ENCODE measurements at places on chromosomes 1 and 21.

GRCh38 chr1:11129649-11130390, 30.2 kb upstream of the EXOSC10 start:
- no peak for DNase-seq

- DNase-seq: no peak
These were observed 1.0 kb downstream of the ANGEL2 start for GRCh38 chr1:213014642-213015041.

GRCh38 chr1:228100822-228101613, 2.1 kb downstream of the C1orf35 start:
- DNase-seq: no peak

DNA sequence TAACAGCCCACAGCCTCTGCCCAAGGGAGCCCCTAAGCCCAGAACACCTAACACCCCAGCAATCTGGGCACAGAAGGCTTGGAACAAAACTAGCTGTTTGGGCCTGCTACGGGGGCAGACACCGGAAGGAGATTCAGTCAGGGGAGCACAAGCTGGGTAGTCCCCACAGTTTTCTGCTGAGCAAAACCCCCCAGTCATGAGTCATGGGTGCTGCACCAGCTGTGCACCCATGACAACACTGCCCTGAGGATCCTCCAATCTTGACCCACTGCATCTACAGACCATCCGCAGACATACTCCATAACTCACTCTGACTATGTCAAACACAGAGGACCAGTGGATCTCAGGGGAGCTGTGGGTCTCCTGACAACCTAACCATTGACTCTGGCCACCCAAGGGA, 105.1 kb downstream of the LRIG2 start:
- DNase-seq: no peak

GRCh38 chr1:41492341-41492848, 7.9 kb upstream of the EDN2 start:
- peak; percentile 20 for DNase-seq

DNA sequence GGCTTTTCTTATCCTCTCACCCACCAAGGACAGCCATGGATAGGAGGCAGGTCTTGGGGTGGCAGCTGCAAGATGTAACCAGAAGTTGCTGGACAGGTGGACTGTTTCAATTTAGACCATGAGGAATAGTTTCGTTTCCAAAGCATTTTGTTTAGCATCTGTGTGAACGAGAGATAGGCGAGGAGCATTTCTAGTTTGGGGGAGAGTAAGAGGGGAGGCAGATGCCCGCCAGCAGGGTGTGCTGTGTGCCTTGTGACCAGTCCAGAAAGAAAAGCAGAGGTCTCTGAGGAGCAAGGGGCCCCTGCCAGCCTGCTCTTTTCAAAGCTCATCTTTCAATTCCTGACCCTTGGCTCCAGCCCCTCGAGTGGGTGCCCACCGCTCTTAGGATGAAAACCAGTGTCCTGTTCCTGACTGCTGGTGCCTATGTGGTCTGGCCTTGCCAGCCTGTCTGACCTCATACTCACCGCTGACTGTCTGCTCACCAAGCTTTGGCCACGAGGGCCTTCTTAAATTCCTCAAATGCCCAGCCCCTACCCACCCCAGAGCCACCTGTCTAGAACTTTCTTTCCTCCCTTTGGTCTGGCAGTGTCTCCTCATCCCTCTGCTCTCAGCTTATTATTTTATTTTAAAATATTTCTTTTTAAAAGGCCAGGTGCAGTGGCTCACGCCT, 8.5 kb downstream of the SERINC2 start:
- DNase-seq: peak; percentile 42

GRCh38 chr1:157485793-157486192, 66.5 kb downstream of the FCRL5 start:
- no peak for DNase-seq

GRCh38 chr1:121458291-121459048, 273.7 kb downstream of the SRGAP2C start:
- DNase-seq: no peak

DNA sequence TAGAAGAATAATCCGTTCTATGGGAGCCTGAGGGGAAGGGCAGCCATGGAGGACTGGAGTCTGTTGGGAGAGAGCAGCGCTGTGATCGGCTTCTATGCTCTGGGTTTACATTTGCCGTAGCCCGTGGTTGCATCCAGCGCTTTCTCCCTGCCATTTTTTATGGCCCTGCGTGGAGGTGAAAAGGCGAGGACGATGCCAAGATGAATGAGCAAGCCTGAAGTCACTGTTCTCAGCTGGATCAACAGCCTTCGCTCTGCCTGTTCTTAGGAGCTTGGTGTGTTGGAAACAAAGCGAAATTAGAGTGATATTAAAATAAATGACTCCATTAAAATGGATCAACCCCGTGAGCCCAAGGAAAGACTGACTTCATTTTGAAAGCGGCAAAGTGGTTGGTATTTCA, 120.2 kb downstream of the KCNJ6 start:
- no peak for DNase-seq

- DNase-seq: no peak
These were observed 40.6 kb upstream of the DUSP10 start for GRCh38 chr1:221782477-221782876.

- no peak for DNase-seq
These were observed 32.5 kb downstream of the THAP3 start for GRCh38 chr1:6657138-6657537.

DNA sequence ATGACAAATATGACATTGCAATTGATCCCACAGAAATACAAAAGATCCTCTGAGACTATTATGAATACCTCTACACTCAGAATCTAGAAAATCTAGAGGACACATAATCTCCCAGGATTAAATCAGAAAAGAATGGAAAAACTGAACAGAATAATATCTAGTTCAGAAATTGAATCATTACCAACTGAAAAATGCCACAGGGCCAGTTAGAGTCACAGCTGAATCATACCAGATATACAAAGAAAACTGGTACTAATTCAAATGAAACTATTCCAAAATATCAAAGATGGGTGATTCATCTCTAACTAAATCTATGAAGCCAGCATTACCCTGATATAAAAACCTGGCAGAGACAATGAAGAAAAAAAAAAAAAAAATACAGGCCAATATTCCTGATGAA, 149.3 kb downstream of the BRINP3 start:
- no peak for DNase-seq

DNA sequence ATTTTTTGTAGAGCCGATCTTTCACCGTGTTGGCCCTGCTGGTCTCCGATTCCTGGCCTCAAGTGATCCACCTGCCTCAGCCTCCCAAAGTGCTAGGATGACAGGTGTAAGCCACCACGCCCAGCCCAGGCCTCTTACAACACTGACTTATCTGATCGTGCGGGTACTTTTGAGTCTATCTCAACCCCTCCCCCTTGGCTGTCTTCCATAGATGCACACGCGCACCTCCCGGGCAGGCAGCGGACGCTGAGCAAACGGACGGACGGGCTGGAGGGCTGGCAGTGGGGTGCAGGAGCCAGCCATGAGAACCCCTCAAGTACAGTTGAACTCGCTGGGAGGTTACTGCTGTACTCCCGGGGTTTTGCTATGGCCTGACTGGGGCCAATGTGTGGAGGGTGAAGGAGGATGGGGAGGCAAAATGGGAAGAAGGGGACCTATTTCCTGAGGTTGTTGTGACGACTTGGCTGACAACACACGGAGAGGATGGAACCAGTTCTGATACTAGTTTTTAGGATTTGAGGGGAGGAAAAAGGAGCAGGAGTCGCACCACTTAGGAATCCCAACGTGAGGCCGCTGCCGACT, 959 bp downstream of the CD58 start:
- DNase-seq: peak; percentile 31

GRCh38 chr1:101037316-101037715, 11.7 kb upstream of the DPH5 start:
- DNase-seq: no peak

DNA sequence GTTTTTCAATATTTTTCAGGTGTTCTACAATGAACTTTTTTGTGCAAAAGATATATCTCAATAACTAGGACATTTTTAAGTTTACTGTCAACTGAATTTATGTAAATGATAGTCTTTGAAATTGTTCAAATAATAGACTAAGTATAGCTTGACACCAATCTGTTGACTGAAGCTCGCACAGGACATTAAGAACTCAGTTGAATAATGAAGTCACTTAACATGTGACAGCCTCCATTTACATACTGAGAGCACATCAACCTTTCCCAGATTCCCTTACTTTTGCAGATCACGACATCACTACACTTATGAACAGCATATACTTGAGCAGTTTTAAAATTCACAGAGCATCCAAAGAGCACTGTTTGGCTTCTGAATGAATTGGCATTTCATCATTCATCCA, 268.2 kb downstream of the LRRC7 start:
- DNase-seq: no peak

- DNase-seq: no peak
These were observed 12.0 kb upstream of the S100A2 start for GRCh38 chr1:153577624-153578051.

- no peak for DNase-seq
These were observed 91.7 kb downstream of the DTL start for GRCh38 chr1:212127221-212127620.

DNA sequence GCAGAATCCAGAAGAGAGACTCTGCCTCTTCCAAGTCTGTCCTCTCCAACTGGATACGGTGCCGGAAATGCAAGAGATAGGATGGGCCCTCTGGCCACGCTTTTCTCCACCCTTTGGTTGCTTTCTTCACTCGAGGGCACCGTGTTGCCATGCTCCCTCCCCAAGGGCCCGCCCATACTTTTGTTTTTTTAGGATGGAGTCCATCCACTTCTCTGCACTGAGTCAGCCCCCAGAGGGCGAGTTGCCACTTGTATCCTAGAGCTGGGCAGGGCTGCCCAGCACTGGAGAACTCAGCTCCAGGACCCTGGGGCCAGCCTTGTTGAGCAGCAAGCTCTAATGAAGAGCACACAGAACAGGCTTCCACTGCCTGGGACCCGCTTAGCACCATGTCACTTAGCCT, 25.5 kb downstream of the IFNGR2 start:
- no peak for DNase-seq

GRCh38 chr1:30942326-30942963, 33.9 kb upstream of the SDC3 start:
- no peak for DNase-seq

DNA sequence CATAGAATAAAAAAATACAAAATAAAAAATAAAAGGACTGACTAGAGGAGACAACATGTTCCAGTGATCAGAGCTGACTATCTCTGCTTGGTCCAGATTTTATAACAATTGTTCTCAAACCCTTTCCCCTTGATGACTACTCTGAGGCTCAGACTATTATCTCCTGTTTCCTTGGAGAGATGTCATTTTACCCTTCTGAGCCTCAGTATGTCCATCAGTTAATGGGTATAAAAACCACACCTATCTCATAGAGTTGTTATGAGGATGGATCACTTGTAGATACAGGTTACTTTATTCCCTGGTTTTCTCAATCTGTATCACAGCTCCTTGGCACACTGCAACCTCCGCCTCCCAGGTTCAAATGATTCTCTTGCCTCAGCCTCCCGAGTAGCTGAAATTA, 7.0 kb downstream of the NKAIN1 start:
- DNase-seq: no peak

GRCh38 chr21:33238565-33239255, 9.0 kb downstream of the IFNAR2 start:
- DNase-seq: no peak

DNA sequence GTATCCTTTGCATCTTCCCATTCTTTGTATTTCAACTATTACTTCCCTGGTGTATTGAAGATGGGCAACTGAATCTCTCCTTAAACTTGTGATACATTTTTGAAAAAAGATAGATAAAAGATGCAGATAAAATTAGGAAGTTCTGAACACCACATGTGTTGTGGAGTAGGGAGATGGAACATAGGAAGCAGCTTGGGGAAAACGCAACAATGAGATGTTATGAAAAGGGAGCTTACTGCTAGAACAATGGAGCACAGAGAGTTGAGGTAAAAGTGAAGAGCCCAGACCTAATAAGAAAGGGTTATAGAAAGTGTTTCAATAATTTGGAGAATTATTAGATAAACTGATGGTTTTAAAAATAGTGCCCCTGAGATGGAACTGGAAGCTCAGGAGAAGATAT, 20.9 kb downstream of the GNAI3 start:
- DNase-seq: no peak

DNA sequence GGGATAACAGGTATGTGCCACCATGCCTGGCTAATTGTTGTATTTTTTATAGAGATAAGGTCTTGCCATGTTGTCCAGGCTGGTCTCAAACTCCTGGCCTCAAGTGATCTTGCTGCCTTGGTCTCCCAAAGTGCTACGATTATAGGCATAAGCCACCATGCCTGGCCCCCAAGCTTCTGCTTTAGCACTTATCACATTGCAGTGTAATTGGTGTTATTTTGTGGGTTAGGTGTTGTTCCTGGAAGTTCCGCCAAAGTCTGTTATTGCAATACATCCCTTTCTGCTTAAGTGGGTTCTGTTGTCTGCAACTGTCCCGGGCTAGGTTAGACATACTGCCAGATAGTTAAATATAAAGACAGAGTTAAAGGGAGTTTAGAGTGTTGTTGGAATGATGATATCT, 3.4 kb downstream of the ZCCHC17 start:
- DNase-seq: no peak

DNA sequence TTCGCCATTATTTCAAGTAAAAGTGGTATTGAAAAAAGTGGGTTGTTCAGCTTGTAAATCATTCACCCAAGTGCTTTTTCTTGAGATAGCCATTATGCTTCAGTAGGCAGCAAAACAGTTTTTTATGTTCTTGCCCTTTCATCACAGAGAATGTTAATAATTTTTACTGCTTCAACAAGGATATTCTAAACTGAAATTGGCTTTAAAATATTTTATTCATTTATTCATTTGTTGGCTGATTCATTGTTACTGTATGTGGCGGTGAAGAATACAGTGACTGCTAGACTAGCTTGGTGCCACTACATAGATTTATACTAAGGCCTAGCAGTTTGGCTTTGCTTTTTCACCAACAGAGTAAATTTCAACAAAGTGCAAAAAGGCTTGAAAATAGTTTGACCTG, 121.5 kb downstream of the OLFML2B start:
- no peak for DNase-seq

DNA sequence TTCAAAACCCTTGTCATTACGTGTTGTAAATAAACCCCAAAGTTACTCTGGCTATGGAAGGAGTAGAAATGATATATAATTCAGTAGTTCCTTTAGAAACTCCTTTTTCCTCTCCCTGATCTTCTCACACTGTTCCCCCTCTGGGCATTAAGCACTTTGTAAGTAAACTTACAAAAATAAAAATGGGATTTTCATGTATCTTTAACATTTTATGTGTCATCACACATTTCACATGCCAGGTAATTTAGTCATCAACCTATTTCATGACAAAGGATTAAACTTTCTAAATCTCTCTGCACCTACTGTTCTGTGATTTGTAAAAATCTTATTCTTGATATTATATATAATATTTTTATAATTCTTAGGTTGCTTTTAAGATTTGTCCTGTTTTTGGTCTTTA, 176.9 kb downstream of the NEK7 start:
- no peak for DNase-seq

DNA sequence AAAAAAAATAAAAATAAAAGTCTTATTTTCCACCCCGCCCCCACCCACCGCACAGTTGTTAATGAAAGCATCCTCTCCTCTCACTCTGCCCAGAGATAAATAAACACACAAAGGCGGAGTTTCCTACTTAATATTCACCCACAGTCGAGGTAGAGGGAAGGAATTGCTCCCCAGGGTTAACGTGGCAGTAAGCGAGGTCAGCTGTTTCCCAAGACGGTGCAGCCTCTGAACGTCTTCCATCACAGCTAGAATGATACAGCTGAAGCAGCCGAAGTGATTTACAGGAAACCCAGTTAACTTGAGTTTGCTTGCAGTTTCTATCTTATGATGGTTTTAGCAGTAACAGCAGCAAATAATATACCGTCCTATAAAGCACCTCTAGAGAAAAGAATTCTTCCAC, 283.9 kb downstream of the PBX1 start:
- DNase-seq: no peak

Data from SHP77 (cell line).